ENCODE measurements at places on chromosomes 5 and 9.
A peak's percentile ranks its signal among the peaks of the same experiment; 100 is the strongest.

- no peak for DNase-seq
These were observed 75.7 kb downstream of the NRG2 start for GRCh38 chr5:139967353-139967752.

GRCh38 chr5:176553260-176554085 lies 4.3 kb downstream of the CDHR2 start:
- no peak for DNase-seq

DNA sequence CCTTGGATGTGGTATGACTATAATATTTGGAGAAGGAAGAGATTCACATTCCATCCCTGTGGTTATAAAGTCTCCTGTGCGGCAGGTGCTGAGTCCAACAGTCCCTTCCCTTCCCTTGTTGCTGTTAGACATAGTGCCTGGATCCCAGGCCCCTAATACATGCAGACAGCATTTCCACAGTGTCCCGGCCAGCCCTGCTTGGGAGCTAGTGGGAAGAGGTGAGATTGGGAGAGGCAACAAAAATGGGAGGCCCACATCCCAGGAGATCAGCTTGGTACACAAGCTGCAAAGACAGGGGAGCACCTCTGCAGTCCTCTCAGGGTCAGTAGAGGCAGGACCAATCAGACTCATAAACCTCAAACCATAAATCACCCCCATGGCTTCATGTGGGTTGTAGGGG lies 3.3 kb upstream of the NEURL1B start:
- no peak for DNase-seq

- DNase-seq: peak; percentile 7
These were observed 1.3 kb downstream of the GABBR2 start for GRCh38 chr9:98707166-98708102.

DNA sequence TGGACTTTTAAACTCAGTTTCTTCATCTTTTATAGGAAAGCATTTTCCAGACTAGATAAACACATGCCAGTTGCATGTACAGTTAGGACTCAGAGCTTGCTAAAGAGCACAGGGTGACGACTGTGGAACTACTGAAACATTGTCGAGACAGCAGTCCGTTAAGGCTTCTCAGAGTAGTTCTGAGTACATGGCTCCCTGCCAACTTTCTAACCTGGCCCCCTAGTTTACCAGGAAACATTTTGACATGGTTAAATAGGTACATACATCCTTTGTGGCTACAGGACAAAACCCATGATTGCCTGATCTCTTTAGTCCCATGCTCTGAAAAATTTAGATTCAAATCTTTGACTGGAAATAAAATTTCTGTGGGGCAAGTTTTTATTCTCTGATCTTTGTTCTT lies 129.7 kb downstream of the SLF1 start:
- no peak for DNase-seq

- DNase-seq: no peak
These were observed 81.8 kb upstream of the FAM120A start for GRCh38 chr9:93369686-93370085.

- DNase-seq: peak; percentile 93
These were observed 965 bp downstream of the PTGDS start for GRCh38 chr9:136978073-136978864.

GRCh38 chr5:181164076-181164952 lies 16.9 kb downstream of the OR2V2 start:
- no peak for DNase-seq

Measured in putamen (tissue), 1 donor.